D721Med (cell line): ENCODE measurements at places on chromosomes 2 and 18.

DNA sequence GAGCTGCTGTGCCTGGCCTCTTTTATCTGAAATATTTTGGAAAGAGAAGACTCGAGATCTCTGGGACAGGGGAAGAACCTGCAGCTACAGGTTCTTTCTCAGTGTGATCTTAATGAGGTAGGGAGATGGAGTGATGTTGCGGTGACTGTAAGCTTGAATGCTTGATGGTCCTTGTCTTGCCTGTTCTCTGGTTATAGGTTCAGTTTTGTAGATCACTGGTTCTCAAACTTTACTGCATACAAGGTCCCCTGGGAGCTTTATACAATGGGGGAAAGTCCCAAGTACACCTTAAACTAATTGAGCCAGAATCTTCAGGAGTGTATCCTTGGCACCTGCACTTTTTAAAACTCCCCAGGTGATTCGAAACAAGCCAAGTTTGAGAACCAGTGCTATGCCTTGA lies 136.7 kb upstream of the CXCR4 start:
- no peak for DNase-seq

- no peak for DNase-seq
Measured at GRCh38 chr2:202038471-202039277, 5.0 kb downstream of the FZD7 start.

GRCh38 chr2:39325966-39326365 lies 82.2 kb upstream of the CDKL4 start:
- DNase-seq, result no peak

- DNase-seq, result no peak
Measured at GRCh38 chr18:63189817-63190216, 129.8 kb downstream of the BCL2 start.
